ENCODE measurements at places on chromosomes 7 and 10.

DNA sequence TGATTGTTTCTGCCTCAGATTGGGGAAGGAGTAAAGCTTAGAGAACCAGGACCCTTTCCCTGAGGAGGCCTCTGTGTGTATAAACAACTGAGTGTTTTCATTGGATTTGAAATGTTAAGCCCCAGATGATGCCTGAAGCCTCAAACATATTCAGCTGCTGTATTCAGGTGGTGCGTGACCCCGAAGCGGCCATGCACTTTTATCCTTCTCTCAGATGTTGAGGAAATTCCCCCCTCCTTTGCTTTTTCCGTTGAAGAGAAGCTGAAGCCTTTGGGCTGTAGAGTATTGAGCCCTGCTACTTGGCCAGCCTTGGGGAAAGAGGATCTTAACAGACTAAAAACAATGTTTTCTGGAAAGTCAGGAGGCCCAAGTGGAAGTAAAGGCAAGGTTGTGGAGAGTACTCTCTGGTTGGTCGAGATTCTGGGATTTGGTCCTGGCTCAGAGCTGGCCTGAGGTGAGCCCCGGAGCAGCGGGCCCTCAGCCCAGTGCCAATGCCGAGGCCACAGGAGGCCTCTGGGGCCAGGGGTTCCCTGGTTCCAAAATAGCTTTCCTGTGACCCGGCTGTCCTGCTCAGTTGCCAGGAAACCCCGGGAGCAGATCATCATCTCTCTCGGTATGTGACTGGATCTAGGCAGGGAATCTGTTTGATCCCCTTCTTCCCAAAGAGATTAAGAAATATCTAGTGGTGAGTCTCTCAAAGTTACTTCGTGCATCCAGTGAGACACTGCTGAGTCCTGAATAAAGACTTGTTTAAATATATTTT, 22.5 kb downstream of the FKBP6 start:
- DNase-seq = no peak

GRCh38 chr10:78371136-78371535, 337.5 kb downstream of the RPS24 start:
- DNase-seq = no peak

DNA sequence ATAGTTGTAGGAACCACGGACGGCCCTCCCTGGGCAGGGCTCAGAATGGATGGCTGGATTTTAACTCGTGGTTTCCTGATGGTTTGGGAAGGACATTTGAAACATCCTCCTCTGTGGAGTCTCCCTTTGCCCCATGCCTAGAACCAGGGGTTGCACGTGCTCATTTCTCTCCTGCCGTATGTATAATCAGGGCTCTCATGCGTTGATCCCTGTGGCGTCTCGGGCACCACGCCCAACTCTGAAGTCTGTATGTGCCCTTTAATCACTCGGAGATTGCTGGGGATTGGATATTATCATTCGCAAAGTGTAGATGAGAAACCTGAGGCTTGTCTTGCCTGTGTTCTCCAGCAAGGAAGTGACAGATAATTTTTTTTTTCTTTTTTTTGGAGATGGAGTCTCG, 257.1 kb downstream of the CAMK1D start:
- DNase-seq = no peak

- DNase-seq = no peak
Measured at GRCh38 chr10:15485684-15486316, 114.7 kb upstream of the FAM171A1 start.

DNA sequence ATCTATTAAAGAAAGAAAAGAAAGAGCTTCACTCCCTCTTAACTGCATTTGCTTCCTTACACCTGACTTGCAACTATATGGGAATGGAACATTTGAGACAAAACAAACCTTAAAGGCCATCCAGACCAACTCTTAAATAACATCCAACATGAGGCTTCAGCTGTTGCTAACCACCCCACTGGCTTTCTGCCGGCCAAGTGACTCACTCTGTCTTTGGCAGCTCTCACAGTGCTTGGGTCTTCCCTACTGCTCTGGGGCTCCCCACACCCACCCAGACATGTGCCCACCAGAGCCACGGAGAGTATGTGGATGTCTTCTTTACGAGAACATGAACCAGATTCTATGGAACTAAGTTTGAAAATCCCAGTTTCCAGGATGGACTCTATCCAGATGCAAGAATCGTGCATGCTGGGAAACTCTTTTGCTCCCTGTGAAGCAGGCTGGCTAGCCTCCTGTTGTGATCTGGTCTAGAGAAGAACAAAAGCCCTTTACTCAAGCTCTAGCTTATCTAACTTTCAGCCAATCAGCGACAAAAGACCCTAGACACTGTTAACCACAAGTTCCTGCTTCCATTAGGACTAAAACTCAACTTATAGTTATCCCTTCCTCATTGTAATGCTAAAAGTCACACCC, 245.7 kb downstream of the TCERG1L start:
- DNase-seq = no peak

DNA sequence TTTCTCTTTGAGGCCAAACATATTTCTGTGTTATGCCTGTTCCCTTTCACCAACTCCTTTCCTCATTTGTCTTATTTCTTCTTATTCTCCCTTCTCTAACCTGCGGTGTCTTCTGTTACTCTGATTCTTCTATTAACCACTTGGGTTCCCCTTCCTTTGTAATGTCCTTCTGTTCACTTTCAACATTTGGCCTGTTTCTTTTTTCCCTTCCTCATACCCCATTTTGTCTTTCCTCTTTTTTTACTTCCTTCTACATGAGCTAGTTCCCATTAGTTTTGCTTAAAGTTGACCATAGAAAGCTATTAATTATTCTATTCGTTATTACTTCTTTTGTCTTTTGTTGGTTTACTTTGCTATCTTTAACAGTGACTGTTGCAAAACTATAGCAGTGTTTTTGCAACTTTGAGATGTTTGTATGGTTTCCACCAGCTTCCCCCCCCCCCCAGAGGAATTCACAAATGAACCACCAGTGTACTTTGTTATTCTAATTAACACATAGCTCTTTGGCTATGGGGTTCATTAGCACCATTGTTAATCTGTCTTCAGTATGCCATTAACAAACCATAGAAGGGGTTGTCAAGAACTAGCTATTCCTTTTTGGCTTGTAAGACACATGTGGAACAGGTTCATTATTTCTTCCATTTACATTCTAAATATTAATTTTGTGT, 2.9 kb downstream of the LRGUK start:
- DNase-seq = no peak

DNA sequence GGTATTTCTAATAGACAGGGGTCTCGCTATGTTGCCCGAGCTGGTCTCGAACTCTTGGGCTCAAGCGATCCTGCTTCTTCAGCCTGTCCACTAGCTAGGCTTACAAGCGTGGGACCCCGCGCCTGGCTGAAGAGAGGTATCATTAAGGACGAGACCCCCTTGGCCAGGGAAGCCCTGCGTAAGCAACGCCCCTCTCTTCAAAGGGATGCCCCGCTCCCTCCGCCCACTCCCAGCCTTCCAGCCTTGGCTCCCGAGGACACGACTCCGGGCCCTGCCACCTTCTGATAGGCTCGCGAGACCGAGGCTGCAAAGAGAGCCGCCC, 220 bp upstream of the ZKSCAN5 start:
- DNase-seq = no peak

DNA sequence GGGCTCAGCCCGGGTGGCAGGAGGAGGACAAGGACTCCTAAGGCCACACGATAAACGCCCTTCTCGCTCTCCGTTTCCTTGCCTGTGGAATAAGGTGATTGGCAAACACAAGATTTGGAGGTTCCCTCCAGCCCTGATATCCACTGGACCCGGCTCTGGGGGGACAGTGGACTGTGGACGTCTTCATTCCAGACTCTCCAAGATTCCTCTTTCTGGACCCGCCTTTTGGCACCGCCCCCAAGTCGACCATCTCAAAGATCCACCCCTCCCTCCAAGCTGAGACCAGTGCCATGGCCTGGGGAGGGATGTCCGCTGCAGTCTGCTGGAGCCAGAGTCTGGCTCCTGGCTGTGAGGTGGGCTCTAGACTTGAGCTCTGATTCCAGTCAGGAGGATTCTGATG, 23.6 kb downstream of the ZNF783 start:
- DNase-seq = no peak

DNA sequence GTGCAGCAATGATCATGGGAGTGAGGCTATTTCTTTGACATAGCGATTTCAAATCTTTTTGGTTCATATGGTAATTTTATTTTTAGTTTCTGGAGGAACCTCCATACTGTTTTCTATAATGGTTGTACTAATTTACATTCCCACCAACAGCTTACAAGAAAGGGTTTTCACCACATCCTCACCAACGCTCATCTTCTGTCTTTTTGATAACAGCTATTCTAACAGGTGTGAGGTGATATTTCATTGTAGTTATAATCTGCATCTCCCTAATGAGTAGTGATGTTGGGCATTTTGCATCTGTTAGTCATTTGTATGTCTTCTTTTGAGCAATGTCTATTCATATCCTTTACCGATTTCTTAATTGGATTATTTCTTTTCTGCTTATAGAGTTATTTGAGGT, 75.0 kb upstream of the FHIP2A start:
- DNase-seq = no peak

DNA sequence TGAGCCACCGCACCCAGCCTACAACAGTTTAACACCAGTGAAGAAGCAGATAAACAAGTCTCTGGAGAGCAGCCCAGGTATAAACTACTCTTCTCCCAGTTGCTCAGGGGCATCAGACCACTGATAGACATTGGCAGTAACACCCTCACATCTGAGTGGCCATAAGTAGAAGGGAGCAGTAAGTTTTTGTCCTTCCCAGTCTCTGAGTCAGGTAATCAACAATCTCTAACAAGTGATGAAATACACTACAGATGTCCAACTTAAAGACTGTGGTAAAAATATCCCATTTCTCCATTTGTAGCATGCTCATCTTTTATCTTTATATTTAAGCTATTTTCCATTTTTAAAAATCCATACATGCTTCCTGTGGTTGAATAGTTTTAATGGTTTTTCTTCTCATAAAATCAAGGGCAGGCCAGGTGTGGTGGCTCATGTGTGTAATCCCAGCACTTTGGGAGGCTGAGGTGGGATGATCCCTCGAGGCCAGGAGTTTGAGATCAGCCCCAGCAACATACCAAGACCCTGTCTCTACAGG, 78.6 kb downstream of the GSAP start:
- DNase-seq = no peak

GRCh38 chr10:112973046-112973445, 23.0 kb downstream of the TCF7L2 start:
- DNase-seq = no peak

GRCh38 chr7:33334349-33334748, 205.0 kb downstream of the BBS9 start:
- no peak for DNase-seq

GRCh38 chr10:19707376-19707775, 108.9 kb upstream of the PLXDC2 start:
- no peak for DNase-seq

GRCh38 chr10:69123306-69123746, 652 bp upstream of the VPS26A start:
- no peak for DNase-seq

- DNase-seq = no peak
Measured at GRCh38 chr7:45003789-45004188, 3.8 kb downstream of the CCM2 start.

DNA sequence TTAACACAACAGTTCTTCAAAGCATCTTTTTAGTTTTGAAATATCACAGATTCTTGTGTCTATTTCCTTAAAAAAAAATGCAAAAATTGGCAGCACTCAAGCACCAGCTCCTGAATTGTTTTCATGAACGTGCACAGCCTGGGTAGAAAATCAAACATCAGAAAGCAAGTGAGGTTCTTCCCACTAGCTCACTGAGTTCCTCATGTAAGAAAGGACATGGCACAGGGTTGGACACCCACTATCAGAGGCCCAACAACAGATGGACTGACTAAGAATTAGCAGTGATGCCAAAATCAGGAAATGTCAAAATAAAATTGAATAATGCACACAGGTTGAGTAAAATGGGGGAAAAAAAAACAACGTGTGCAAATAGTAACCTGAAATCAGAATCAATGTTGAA, 146.8 kb downstream of the PCLO start:
- no peak for DNase-seq

- DNase-seq = no peak
Measured at GRCh38 chr7:17456541-17456940, 158.1 kb downstream of the AHR start.

GRCh38 chr10:122326806-122327205, 47.7 kb upstream of the PLEKHA1 start:
- no peak for DNase-seq

DNA sequence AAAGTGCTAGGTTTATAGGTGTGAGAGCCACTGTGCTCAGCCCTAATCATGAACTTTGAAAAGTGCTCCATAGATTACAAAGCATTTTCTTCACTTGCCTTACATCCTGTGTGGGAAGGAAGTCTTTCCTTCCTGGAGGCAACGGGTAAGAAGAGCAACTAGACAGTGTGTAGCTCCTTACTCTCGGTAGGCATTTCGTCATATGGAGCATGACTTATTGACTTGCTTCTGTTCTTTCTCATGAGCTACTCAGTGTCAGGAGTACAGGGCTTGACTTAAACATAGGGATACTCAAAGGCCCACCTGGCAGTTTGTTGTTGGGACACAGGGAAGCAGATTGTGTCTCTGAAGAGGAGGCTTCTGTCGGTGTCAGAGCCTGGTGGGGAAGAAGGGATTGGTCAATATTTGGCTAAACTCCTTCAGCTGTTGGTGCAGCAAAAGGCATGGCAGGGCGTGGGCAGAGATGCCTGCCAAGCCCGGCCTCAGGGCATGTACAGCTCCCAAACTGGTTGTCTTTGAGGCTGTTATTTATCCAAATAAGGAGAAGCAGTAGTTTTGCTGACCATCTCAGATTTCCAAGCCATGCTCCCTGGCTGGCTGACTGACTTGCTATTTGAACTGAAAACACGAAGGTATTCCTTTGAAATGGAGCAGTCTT, 248.9 kb downstream of the KIAA1217 start:
- DNase-seq = no peak

DNA sequence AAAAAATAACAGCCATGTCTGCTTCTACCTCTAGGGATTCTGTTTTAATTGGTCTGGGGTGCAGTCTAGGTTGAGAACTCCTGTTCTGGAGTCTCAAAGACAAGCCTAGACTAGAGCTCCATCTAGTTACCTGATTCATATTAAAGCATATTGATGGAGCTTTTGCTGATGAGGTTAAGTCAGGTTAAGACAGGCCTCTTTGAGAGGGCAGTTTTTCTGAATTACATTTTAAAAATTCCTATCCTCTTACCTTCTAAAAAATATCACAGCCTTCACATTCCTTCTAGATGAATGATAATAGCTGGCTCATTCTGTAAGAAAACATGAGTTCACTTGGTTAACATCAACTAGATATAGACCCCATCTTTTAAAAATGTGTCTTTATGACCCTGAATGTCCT, 28.9 kb downstream of the MGAM start:
- DNase-seq = no peak

DNA sequence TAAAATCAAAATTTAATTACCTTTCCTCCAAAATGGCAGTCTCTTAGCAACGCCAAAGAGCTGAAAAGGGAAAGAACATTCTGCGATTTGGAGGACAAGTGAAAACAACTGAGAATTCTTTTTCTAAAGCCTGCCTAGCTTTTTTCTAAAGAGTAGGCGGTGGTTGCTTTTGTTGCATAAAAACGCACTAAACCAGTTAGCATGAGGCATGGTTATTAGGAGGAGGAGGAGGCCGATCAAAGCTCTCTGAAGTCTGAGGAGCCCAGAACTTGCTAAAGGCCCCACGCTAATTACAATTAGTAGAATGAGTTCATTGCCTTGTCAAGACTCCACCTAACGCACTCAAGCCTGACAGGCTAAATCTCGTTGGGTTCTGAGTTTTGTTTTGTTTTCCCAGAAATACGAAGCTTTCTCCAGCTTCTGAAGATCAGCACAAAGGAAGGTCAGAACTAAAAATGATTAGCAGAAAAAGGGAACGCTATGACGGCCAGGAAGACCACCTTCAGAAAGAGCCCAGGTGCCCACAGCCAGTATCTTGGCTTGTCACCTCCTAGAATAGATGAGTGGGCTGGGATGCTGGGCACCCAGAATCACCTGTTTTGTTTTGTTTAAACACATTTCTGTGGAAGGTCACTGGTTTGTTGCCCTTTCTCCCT, 72.0 kb downstream of the FGFR2 start:
- DNase-seq = no peak
